ENCODE measurements at places on chromosomes 3 and 15.

GRCh38 chr15:77959432-77959879 is 118.1 kb downstream of the TBC1D2B start:
- DNase-seq: peak; percentile 65

DNA sequence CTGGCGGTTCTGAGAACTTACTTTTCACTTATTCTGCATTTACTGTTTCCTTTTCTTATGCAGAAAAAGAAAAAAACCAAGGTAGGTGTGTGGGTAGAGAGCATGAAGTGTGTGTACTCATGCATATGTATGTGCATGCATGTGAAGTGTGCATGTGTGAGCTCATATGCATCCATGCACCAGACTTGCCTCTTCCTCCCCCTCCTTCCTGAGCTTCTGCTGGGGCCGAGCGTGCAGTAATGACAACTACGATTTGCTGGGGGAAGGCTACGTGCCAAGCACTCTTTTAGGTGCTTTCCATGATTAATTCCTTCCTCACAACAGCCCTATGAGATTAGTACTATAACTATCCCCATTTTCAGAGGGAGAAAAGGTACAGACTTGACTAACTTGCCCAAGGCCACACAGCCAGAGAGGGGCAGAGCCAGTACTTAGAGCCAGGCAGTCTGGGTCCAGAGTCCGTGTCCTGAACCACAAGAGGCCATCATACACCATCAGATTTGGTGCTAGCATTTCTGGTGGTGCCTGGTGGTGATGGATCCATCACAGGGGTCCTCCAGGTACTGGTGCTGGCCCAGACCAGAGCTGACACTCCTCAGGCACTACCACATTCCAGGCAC is 46.7 kb downstream of the CAPN3 start:
- no peak for DNase-seq

DNA sequence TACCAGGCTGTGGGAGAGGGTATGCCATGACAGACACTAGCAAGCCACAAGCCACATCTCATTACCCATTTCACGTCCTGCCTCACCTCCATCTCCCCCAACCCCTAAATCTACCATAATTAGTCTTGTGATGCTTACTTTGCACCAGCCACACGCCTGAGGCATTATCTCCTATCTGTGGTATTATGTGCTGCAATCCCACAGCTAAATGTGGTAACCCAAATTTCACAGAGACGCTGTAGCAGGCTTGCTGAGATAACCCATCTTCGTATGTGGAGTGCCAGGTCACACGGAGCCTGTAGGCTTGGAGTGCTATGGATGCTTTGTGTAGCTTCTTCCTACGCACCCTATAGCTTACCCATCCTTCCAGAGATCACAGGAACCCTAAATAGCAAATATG is 256.7 kb upstream of the KCNH8 start:
- DNase-seq: no peak

DNA sequence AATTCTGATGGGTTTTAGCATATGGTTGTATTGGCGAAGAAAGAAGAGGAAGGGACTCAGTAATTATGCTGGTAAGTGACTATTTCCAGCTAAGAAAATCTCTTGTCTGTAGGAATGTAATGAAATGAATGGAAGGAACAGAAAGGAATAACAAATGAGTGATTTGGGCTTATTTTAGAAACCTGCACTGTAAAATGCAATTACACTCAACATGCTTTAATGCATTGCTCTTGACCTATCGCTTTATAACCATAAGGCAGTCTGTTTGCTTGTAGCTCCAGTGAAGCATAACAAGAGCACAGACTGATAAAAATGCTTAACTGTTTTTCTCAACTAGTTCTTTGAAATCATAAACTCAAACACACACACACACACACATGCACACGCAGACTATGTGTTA is 549.0 kb downstream of the ROBO2 start:
- no peak for DNase-seq

GRCh38 chr3:8499181-8499611 is 2.4 kb upstream of the LMCD1 start:
- no peak for DNase-seq

DNA sequence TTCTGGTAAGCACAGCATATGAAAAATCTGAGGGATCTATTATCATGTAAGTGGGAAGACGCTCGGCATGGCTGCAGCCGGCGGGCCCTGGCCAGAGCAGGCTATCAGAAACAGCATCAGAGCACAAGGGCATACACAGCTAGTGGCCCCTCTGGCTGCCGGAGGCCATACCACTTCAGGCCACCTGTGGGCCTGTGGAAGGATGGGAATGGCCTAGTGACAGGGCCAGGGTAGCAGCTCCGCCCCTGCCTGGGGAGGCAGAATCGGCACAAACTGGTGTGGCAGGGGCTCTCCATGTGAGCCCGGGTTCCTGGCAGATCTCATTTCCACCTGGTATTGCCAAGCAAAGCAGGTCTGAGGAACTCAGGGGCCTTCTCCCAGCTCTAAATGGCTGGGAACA is 46.4 kb downstream of the SH3BP5 start:
- no peak for DNase-seq

GRCh38 chr3:146513386-146514051 is 30.9 kb downstream of the PLSCR1 start:
- DNase-seq: no peak

- no peak for DNase-seq
These were observed 220.1 kb downstream of the MCTP2 start for GRCh38 chr15:94451466-94451865.
